Activated CD4-positive, alpha-beta T cell treated with anti-CD3 and anti-CD28 coated beads, Interleukin-2, amount 50 U/mL, for 4 hours (primary cell): ENCODE measurements at places on chromosomes 16 and 17.

DNA sequence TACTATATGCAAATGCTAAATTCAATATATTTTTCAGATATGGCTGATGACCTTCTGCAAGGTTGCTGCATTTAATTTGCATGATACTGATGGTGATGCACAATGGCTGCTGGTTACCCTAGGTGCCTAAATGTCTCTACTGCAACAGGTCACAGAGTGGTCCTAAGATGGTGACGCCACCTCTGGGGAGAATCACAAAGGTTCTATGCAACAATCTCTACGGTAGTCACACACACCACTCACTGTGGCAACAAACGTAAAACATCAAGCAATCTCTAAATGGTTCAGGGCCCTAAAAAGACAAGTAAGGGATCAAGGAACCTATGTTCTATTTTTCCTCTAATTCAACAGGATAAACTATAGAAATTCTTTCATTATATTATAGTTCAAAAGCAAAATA is 293.3 kb downstream of the CEP112 start:
- no peak for DNase-seq

DNA sequence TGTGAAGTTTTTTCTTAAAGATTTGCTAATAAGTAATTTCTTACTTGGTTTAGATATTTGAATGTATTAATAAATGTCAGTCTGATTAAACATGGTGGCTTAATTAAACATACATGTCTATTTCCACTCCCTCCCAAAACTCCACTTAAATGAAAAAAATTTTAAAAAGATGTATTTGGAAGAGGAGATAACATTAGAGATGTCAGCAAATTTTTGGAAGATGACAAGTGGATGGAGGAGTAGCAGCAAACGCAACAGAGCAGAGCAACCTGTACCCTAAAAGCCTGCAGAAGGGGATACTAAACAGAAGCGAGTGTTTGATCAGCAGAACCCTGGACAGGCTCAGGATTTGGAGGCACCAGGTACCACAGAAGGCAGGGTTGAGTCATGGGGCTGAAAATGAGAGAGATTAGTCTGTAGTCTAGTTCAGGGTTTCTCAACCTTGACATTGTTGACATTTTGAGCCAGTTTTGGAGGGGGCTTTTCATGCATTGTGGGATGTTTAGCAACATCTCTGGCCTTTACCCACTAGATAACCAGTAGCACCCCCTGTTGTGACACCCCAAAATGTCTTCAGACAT is 17.8 kb downstream of the LUC7L3 start:
- no peak for DNase-seq

DNA sequence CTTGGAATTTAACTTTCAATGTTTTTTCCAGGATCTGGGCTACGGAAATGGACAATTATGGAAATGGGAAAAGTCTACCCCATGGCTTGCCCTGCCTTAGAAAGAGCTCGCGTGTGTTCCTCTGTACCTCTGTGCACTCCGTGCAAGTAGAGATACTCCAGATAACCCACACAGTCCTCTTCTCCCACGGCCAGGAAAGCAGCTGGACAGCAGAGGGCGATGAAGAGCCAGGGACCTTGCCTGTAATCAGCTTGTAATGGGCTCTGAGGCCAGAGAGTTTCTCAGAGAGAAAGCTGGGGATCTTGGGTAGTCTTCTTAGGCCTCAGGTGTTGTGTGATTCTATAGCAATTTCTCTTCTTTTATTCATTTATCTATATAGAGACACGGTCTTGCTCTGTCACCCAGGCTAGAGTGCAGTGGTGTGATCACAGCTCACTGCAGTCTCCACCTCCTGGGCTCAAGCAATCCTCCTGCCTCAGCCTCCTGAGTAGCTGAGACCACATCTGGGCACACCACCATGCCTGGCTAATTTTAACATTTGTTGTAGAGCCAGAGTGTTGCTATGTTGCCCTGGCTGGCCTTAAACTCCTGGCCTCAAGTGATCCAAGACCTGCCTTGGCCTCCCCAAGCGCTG is 2.4 kb upstream of the SOCS7 start:
- DNase-seq, result peak; percentile 83

- no peak for DNase-seq
Measured at GRCh38 chr17:76924345-76925342, 56.4 kb downstream of the MGAT5B start.

- no peak for DNase-seq
Measured at GRCh38 chr17:30241051-30241450, 5.6 kb upstream of the SLC6A4 start.

DNA sequence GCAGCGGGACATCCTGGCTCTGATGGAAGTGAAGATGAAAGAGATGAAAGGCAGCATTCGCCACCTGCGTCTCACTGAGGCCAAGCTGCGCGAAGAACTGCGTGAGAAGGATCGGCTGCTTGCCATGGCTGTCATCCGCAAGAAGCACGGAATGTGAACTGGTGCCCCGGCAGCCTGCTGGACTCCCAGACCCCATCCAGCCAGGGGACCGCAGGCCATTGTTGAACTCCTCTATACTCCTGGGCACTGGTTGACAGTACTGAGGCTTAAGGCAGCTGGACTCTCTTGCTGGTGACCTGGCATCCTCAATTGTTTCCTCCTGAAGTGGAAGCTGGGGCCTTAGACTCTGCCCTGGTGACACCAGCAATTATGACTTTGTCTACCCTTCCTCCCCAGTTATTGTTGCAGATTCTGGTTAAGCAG is 1.2 kb downstream of the THAP11 start:
- peak; percentile 30 for DNase-seq

GRCh38 chr17:67686241-67686640 is 31.5 kb upstream of the NOL11 start:
- no peak for DNase-seq

DNA sequence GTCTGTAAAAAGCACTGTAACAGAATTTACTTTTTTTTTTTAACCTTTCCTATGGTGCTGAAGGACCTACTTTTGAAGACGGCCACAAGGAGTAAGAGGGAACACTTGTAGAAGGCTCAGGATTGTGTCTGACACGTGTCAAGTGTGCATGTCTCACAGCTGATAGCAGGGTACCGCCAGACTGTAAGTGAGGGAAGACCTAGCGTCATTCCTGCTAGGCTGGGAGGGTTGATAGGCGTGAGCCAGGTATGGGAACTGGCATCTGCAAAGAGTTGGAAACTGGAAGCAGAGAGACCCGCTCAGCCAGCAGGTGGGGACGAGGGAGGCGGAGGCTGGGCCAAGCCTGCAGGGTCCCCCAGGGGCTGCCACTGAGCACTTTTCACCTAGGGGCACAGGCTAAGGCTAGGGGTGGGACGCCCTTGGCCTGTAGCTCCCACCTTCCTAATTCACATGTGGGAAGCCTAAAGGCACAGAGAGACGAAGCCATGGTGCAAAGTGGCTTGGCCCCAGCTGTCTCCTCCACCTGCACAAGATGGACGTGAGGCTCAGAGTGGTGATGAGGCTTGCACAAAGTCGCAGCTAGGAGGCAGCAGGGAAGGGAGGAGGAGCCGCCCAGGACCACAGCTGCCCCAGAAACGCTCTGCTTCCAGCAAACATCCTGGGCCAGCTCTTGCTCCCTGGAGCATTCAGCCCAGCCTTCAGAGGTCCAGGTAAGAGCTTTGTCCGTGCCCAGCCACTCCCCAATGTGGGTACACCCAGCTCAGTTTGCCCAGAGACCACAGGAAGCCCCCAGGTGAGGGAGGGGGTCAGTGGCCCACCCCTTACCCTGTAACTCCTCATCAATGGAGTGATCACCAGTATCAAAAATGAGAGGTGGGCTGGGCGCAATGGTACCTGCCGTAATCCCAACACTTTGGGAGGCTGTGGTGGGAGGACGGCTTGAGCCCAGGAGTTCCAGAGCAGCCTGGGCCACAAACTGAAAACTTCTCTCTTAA is 18.9 kb downstream of the VASN start:
- DNase-seq, result no peak

GRCh38 chr17:48754500-48755261 is 26.1 kb upstream of the HOXB13 start:
- no peak for DNase-seq

DNA sequence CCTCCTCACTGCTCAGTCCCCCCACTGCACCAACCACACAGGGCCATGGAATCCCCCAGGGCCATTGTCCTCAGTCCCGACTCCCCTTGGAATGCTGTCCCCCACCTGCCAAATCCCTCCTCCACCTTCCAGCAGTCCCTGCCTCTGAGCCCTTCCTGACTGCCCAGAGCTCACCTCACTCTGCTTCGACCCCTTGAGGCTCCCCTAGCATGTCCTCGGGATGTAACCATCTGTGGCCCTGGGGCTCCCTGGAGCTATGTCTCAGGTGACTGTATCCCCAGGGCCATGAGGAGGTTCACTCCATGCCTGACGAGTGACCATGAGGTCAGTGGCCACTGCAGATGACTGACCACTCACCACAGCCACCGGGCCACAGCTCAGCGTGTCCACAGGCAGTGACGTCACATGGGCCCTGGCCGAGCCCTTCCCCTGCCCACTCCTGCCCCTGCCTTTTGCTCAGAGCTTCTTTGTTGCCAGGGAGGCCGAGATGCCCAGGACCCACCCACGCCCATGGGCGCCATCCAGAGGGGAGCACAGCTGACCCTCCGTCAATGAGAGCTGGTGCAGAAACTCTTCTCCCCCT is 7.7 kb upstream of the PIEZO1 start:
- DNase-seq, result no peak

DNA sequence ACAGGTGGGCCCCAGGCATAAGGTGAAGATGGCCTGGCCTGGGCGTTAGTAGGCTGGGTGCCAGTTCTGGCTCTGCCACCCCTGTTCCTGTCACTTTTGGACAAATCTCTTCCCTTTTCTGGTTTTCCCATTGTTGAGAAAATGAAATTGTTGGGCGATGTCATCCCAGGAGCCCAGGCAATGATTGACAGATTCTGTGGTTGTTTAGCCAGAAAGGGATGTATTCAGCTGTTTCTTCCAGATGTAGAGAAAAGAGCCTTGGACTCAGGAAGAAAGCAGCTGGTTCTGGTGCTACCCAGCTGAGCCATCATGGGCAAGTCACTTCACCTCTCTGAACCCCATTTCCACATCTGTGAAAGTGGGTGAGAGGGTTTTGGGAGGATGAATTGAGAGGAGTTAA is 60.1 kb upstream of the MRTFB start:
- DNase-seq, result no peak

DNA sequence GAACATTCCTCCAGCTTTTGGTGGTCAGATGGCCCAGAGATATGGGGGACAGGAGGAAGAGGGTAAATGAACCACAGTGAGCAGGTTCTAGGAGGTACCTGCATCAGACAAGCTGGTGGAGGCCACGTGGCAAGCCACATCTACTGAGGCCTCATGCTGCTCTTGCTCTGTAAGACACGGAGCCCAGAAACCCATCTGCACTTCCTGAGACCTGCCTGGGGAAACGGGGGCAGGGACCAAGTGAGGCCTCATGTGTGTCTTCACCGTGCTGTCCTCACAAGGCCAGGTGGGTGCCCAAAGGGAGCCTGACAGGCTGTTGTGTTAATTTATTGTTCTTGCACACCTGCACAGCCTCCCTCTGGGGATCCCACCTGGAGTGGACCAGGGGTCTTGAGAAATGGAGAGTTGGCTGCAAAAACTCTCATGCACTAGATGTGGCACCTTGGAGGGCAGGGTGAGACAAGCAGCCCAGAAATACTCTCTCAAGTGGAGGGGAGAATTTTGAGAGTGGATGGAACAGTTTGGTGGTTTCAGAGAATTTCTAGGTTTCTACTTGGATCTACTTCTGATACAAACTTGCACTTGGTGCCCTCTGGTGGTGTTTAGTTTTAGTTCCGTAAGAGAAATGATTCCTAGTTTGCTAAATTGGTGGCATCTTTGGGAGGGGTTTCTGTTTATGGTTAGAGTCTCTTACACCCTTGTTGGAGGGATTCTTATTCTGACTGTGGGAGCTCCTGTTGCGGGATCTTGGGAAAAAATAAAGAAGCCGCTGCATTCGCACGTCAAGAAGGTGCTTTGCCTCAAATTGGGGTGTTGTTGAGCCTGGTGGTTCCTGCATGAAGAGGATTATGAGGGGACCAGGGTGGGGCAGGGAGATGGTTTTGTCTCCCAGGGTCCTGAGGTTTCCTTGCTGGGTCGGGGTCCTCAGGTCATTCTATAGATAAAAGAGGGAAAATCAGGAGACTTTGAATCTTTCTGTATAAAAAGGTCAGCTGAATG is 47.5 kb downstream of the SLC6A2 start:
- no peak for DNase-seq

DNA sequence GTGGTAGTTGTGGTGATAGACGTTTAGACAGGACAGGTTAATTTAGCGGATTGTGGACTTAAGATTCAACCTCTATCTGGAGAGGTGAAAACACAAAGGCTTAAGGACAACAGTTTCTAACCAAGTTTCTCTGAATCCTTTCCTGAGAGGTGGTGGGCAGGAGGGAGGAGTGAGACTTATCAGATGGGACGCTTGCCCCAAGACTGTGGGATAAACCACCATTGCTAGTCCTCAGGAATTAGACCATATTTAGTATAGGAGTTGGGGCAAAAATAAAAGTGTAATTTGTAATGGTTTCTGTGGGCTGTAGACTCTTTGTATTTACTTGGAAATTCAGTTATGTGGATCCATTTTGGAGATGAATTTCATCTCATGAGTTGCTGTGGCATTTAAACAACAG is 6.6 kb downstream of the PDP2 start:
- no peak for DNase-seq

DNA sequence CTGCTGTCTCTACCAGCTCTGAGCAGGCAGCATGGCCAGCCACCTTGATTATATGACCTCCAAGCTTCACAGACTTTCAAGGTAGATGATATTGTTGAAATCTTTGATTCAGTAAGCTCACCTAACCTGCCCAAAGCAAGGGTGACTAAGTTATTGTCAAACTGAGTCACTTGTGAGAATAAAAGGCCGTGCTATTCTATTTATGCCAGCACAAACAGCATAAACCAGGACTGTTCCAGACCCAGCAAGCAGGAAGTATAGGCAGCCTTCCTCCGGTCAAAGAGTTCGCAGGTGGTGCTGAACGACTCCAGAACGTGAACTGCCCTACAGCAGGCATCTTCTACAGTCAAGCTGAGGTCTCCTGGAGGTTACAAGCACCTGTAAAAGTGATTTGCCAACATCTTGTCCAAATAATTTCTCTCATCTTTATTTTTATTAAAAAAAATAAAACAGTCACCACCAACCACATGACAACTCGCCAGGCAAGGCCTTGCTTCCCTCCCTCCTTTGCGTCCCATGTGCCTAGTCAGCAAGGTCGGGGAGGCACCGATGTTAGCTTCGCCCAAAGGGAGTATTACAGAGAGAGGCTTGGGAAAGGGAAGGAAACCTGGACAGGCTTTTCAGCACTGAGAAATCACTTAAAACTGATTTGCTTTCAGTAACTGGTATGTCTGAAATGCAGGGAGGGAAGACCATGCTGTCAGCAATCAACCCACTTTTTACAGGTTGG is 10.8 kb downstream of the ARL2BP start:
- no peak for DNase-seq

- no peak for DNase-seq
Measured at GRCh38 chr16:12570046-12570618, 233.6 kb downstream of the CPPED1 start.

- DNase-seq, result no peak
Measured at GRCh38 chr17:4641297-4642195, at the start of gene ALOX15. Gene ALOX15 (minus strand): TSS chr17:4641678. CDS start chr17:4641651, 27 bp downstream.
